Stimulated activated naive CD8-positive, alpha-beta T cell treated with anti-CD3 and anti-CD28 coated beads, Interleukin-15, amount 100 ng/mL, for 72 hours (primary cell): ENCODE measurements at places on chromosomes 11 and 22.

GRCh38 chr22:39144101-39144767 lies 8.2 kb downstream of the CBX7 start:
- peak; percentile 64 for DNase-seq

- peak; percentile 63 for DNase-seq
These were observed 61.4 kb upstream of the ASPHD2 start for GRCh38 chr22:26367402-26368245.

DNA sequence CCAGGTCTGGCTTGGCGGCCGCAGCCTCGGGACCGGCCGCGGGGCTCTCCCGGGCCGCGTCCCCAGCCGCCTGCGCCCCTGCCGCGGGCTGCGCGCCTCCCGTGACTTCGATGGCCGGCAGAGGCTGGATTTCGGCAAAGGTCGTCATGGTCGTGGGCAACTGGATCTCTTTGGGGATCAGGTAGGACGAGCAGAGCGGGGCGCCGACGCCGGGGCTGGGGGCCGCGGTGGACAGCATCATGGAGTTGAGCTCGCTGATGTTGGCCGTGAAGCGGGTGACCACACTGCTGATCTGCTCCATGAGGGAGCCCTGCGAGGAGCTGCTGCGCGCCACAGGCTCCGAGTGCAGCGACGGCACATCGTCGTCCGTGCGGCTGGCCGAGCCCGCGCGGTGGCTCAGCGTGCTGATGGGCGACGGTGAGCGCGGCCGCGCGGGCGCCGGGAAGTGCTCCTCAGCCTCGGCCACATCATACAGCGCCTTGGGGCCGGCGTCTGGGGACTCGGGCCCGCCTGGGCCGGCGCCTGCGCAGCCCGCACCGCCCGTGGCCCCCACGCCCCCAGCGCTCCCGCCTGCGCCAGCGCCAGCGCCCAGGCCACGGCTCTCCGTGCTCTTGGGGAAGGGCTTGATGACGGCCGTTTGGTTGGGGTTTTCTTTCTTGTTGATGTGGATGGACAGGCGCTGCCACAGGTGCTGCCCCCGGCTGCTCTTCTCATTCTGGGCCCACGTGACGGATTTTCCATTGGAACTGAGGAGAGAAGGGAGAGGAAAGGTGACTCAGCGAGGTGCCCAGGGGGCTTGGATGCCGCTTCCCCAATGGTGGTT lies 171.4 kb upstream of the CTSC start:
- peak; percentile 21 for DNase-seq

- no peak for DNase-seq
These were observed 4.6 kb upstream of the CST6 start for GRCh38 chr11:66007201-66007634.

DNA sequence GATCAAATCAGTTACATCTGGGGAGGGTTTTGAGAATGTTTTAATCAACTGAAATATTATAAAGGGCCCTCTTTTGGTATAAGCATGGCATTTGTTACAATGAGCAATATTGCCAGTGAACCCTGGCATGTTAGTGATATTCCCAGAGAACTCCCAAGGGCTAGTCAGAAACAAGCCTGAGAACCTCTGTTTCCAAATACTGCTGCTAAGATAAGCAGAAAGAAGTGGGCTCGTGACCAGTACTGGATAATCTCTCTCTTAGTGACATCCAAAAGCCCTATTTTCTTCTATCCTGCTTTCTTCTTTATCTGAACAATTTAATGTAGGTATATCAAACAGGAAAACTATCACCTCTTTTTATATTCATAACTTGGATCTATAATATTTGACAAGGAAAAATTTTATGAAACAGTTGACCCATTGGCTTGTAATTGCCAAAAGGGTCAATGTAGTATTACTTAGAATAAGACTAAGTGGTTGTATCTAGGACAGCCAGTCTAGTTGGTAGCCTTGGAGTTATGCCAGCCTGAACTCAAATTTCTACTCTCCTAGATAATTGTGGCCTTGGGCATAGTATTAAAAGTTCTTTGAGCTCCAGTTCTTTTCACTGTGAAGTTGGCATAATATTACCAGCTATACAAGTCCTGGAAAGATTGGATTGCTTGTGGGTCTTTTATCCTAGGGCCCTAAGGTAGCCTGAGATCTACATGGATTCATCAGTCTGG lies 15.7 kb downstream of the CAT start:
- DNase-seq = no peak

DNA sequence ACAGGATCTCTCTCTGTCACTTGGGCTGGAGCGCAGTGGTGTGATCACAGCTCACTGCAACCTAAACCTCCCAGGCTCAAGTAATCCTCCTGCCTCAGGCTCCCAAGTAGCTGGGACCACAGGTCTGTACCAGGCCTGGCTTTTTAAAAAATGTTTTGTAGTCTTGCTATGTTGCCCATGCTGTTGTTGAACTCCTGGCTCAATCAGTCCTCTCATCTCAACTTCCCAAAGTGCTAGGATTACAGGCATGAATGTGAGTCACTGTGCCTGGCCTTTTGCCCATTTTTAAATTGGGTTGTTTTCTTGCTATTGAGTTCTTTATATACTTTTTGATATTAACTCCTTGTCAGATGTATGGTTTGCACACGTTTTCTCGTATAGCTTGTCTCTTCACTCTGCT lies 33.0 kb upstream of the PITPNB start:
- DNase-seq = no peak

GRCh38 chr11:59730896-59731565 lies 17.4 kb upstream of the OR10V1 start:
- DNase-seq = no peak

DNA sequence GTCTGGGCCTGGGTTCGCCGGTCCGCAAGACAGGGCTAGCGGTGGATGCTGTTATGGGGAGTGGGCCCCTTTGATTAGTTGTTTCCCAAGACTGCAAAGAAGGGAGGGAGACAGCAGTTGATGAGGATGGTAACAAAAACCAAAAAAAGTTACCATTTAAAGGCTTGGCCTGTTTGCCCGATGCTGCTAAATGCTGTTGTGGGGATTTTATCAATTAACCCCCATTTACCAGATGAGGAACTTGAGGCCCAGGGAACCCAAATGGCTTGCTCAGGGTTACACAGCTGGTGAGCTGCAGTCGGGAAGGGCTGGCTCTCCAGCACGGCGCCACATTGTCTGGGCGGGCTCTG lies 3.4 kb downstream of the TRPT1 start:
- DNase-seq = no peak

- no peak for DNase-seq
These were observed 1.8 kb downstream of the SLC25A1 start for GRCh38 chr22:19176732-19177131.

DNA sequence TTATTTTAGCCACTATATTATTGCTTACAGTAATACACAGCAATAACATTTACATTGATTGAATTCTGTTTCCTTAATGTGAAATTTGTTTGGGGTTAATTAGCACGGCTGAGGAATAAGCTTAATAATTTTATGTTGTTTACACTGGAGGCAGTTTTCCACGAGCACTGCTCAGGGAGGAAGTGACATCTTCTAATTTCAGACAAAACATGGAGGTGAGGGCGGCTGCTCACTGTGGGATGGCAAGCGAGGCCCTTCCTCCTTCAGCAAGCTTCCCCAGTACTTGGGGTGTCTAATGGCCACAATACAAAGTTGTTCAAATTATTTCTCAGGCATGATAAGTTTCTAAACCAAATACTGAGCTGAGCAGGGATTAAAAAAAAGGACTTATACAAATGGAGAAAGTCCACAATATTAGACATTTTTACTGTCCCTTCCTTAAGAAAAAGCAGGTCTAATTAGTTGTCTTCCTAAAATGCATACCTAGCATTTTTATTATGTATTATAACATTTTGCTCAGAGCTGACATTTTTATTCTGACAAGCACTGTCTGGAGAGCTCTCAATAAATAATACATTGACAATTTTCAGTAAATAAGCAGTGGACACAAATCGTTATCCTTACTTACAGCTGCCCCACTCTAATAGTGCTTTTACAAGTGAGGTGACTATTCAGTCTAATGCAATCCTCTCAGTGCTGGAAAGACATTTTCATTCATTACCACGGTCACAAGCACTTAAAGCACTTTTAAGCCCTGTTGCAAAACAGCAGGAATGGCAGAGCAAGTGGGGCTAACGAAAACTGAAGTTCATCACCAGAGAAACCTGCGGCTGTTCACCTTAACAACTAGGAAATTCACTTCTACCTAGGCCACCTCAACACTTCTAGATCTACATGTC lies 56.2 kb downstream of the SOX6 start:
- no peak for DNase-seq

- no peak for DNase-seq
These were observed 22.1 kb downstream of the MTFP1 start for GRCh38 chr22:30447656-30448055.

DNA sequence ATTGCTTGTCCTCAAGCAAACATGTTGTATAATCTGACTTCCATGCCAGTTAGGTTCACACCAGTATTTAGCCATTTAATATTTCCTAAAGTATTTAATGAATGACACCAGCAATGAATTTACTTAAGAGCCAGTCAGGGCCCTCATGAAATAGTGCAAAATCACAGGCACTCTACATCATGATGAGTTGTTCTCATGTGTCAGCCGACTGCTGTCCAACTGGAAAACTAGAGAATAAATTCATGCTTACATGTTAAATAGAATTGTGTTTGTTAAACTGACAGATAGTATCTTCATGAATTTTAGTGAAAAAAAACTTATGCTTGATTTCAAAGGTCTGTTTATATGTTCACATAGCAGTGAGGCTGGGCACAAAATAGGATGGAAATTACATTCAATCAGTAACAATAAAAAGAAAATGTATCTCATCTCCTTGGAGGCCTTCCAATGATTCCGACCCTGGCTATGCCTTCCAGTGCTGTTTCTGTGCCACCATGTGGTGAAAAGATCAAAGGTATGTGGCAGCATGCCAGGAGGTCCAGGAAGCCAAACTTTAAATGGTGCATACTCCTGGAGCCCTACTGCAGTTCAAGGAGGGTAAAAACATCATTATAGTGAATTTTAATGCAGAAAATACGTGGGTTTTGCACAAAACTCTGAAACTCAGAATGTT lies 45.2 kb downstream of the CTSC start:
- DNase-seq = no peak

- no peak for DNase-seq
These were observed 81.1 kb downstream of the PIWIL3 start for GRCh38 chr22:24693379-24693778.

DNA sequence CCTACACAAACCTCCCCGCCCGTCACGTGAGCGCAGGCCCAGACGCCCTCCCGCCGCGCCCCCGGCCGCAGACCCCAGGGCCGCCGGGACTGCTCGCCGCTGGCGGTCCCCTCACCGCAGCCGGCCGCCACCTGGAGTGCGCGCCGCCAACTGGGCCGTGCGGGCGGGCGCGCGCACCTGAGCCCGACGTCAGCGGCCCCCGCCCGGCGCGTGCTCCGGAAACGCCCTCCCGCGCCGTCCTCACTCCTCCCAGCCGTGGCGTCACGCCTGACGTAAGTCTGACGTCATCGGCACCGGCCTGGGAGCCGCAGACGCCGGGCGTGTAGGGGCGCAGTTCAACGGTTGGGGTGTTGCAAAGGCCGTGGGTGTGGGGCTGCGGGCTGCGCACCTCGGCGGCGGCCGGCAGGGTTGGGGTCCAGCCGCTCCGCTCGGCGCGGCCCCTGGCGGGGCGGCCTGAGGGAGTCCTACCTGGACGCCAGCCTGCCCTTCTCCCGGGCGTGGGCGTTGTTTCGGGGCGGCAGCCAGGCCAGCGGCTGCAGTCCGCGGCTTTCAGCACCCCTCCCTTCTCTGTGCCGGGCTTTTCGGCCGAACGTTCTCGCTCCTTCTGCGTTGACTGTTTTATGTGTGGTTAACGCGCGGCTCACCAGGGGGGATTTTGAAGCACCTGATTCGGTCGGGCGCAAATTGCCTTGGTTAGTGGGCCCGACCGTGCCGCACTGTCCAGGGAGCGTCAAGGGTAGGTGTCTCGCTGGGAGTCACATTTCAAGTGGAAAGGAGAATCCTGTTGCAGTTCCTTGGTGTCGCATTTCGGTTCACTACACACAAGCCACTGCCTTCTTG lies at the start of gene JOSD1:
TSS of gene JOSD1 (minus strand) at position 155 of the 840 bp plus-strand sequence. CDS start 956 bp downstream, outside the sequence.
- DNase-seq = peak; percentile 99

- no peak for DNase-seq
These were observed 37.0 kb downstream of the SFI1 start for GRCh38 chr22:31533374-31533773.
